ENCODE measurements at places on chromosomes 7 and 10.

DNA sequence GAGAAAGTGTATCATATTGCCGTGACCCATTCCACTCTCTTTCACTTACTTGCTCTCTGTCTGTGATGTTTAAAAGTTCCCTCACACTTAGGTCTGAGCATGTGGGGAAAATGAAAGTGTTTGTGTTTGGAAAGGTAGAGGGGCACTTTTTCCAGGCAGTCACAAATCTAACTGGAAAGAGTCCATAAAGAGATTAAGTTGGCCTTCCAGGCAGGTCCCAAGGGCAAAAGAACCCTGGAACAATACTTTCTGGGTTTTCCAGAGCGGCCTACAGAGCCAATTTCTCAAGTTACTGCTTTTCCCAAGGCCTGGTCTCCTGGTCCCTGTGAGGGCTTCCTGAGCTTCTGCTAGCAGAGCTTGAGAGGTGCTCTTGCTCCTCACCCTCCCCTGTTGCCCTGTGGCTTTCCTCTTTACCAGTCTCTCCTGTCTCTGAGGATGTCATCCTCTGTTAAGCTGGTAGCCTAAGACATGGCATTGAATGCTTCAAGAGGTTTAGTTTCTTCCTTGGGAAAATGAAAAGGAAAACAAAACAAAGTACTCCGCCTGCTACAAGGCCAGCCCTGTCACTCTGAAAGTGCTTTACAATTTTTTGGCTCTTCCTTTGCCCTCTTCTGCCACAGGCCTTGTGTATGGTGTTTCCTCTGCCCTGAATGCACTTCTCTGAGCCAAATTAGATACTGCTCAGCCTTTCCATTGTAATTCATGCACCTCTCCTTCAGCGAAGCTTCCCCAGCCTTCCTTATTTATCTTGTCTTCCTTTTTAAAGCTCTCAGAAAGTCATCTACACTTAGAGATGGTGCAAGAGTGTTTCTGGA lies 20.1 kb downstream of the TES start:
- no peak for DNase-seq

DNA sequence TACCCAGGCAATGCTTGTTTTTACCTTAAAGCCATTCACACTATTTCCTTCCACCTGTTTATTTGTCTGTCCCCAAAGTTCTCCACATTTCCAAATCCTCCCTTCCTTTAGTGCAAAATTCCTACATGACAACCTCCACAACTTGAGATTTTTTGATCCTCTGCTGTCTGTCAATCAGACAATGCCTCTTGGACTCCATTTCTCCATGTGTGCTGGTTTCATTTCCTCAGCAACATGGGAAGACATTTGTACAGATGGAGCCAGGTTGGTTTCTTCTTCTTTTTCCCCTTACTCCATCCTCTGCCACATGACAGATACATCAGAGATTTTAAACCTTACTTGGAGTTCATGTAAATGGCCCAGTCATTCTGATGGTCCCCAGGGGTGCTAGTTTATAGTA lies 19.1 kb upstream of the GIMAP2 start:
- no peak for DNase-seq

DNA sequence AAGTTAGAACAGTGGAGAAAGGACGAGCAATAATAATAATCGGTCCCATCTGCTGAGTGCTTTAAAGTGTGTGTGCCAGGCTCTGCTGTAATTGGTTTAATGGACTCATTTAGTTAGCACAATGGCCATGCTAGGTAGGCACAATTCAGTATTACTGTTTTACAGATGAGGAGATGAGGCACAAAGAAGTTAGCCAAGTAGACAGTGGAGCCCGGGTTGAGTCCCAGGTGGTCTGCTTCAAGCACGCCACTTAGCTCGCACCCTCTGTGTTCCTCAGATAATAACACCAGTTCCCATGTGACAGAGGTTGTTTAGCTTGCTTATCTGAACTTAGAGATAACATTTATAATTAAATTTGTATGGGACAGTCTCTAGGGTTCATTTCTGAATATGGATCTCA lies 101.6 kb upstream of the GJD4 start:
- DNase-seq = no peak

DNA sequence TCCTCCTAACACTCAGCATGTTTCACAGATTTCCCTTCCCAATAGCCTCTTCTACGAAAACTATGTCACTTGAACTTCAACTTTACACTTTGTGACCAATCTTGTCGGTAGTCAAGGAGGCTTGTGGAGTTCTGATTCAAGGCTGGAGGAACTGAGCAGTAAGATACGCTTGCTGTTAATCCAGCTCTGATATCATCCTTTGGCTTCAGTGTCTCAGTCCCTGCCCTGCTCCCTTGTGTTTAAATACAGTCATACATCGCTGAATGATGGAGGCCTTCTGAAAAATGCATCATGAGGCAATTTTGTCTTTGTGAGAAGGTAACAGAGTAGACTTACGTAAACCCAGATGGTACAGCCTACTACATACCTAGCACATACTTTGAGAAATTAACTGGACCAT lies 173.6 kb downstream of the RNF133 start:
- DNase-seq = no peak

- DNase-seq = no peak
Observed at GRCh38 chr7:129781928-129782817, 170.6 kb downstream of the UBE2H start.

DNA sequence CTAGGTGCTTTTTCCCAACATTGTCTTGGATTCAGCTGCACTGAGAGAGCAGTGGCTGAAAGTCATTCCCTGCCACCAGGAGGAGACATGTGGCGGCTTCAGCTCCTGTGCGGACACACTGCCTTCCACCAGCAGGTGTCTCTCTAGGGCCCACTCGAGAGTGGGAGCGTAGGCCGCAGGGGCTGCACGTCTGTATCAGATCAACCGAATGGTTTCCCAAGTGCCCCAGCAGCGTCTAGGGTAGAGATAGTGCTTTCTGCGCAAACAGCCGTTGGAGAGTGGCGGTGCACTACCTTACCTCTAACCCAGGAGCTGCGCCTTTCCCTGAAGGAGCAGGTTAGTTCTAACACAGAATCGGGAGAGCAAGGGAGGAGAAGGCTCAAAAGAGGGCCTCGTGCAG lies 31.7 kb downstream of the PAPOLB start:
- peak; percentile 60 for DNase-seq

DNA sequence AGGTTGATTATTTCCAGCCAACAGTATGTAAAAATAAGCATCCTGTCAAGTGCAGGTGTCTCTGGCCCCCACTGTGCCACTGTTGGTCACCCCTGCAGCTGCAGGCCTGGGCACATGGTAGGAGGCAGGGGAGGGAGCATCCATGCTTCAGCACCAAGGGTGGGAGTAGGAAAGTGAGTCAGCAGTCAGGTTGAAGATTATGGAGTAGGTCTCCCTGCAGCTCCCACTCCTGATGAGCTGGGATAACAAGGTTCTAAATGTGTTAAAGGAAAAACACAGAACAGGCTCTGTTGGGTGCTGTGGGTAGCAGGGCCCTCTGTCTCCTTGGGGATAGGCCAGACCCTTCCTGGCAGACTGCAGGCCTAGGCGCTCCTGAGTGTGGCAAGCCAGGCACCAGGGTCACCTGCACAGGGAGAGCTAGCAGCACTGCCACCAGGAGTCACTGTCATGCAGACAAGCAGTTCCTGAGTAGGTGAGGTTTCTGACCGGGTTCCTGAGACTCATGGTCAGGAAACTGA lies 59.3 kb downstream of the NUDCD3 start:
- DNase-seq = no peak

- no peak for DNase-seq
Observed at GRCh38 chr7:123096434-123096833, 100.9 kb upstream of the TAS2R16 start.

DNA sequence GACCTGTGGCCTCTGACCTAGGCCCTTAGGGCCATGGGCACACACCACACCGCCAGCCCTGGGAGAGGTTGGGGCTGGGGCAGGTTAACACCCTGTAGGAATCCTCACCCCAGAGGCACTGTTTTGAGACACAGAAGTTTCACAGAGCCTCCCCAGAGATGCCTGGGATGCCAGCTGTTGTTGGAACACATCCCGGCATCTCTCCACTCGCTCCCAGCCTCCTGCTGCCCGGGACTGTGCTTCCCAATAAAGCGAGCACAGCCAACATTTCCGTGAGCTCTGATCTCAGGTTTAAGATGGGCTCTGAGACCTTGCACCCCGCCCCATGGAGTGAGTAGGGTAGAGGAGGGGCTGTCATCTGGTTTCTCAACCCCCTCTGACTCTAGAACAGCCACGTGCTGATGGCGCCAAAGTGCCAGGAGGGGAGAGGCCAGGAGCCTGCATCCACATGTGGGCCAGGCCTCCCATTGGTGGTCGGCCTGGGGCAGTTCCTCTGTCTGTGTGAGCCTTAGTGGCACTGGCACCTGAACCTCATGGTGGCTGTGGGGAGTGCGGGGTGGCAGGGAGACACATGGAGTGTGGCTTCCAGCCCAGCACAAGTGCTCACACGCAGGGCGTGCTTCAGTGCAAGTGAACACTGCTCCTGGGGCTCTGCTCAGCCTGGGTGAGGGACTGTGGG lies 54.7 kb downstream of the RASGEF1A start:
- DNase-seq = no peak

- DNase-seq = no peak
Observed at GRCh38 chr10:17233286-17233991, 5.4 kb downstream of the VIM start.

DNA sequence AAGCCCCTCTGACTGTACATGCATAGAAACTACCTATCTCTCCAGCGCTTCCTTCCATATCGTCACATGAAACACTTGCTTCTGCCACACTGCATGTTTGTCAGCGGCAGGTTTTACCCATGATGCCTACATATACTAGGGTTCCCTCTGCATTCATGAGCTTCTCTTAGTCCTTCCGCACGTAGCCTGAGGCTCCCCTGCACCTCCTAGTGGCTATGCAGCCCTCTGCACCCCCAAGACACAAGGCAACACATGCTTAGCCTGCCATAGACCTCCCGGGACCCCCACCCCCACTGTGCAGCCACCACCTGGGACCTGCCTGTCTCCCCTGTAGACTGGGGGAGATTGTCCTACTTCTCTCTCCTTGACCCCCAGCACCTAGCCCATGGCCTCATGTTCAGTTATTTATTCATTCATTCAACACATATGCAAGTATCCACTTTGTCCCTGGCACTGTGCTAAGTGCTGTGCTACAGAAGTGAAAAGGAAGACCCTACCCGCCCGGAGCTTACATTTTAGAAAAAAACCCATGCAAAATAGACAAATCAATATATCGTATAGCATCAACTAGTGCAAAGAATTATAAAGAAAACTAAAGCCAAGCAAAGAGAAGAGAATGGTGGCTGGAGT lies 23.5 kb downstream of the TMEM273 start:
- DNase-seq = peak; percentile 36

DNA sequence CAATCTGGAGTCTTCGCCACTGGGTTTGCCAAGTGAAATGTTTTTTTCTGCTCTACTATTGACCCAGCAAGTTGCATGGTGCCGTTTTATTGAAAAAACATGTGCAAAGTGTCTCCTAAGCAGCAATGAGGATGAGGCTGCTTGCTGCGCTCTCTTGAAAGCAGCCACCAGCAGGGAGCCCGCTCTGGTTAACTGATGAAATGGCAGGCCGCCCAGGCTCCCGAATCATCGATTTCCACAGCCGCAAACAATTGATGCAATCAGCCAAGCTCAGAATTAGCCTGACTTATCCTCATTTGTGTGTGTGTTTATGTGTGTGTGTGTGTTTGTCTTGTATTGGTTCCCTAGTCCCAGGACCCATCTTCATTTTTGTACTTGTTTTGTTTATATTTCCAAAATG lies 22.2 kb upstream of the LYZL1 start:
- no peak for DNase-seq

DNA sequence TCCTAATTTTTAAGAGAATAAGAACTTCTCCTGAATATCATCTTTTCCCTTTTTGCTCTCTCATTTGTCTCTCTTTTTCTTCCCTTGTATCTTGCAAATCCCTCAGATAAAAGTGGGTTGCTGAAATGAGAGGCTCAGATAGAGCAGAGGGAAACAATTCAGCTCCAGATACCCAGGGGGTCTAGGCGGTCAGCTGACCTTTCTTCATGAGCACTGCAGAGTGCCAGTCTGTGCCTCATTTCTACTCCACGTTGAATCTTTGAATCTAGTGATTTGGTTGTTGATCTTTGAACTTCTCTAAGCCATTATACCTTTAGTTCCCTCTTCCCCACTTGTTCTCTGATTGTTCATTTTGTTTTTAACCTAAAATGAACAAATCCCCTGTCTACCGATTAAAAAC lies 572.6 kb downstream of the PTPRN2 start:
- no peak for DNase-seq

GRCh38 chr10:91975438-91975837 lies 51.9 kb downstream of the BTAF1 start:
- peak; percentile 7 for DNase-seq

DNA sequence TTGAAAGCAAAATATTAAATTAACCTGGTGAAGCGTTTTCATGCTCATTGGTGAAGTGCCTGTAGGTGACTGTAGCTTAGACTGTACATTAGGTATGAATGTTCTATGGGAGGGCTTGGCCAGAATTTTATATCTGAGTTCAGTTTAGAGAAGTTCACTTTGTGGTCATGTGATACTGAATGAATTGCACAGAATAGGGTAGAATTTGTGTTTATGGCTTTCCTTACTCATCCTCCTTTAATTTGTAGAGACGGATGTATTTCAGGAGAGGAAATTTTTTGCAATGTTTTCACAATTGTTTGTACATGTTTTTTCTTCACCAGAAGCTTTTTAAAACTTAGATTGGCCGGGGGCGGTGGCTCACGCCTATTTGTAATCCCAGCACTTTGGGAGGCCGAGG lies 32.3 kb downstream of the REEP3 start:
- DNase-seq = no peak

GRCh38 chr7:120714945-120715344 lies 143.0 kb downstream of the TSPAN12 start:
- no peak for DNase-seq

DNA sequence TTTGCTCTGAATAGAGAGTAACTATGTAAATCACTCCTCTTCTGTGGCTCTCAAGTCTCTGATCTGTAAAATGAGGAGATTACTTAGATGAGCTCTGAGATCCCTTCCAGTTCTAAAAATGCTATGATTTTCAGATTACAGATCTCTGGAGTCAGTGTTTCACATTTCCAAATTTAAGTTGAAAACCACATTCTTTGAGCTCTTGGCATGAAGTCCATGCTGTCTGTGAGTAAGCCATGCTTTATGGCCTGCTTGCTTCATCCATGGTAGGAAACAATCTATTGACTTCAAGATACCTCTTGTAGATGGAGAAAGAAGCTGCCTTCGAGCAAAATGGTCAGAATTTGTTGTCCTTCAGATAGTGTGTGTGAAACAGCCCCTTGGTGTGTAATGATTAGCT lies 64.9 kb downstream of the CELF2 start:
- DNase-seq = no peak

DNA sequence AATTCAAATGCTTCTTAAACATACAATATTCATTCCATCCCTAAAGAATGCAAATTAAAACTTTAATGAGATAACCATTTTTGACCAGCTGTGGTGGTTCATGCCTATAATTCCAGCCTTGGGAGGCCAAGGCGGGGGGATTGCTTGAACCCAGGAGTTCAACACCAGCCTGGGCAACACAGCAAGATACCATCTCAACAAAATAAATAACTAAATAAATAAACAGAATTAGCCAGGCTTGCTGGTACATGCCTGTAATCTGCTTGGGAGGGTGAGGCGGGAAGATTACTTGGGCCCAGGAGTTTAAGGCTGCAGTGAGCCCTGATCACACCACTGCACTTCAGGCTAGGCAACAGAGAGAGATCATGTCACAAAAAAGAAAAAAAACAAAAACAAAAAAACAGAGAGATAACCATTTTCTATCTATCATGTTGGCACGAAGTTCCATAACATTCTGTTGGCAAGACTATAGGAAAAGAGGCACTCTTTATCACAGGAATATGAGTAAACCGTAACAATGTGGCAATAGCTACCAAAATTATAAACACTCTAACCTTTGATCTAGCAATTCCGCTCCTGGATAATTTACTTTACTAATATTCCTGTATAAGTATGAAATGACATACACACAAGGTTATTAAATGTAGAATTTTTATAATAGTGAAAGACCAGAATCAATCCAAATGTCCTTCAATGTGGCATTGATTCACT lies 52.2 kb downstream of the ATAD1 start:
- no peak for DNase-seq
